ENCODE measurements at places on chromosomes 4 and X.

GRCh38 chr4:172686021-172686420, 482.6 kb upstream of the GALNT7 start:
- H3K36me3 ChIP-seq, result no peaks in the 10 kb centered on the region
- no peak overlapping the region for H3K4me3 ChIP-seq
- H3K27ac ChIP-seq, result peak overlapping the region; percentile 39
- no peaks in the 10 kb centered on the region for H3K4me1 ChIP-seq
- DNase-seq, result no peak

- H3K27ac ChIP-seq, result no peak overlapping the region
- no peak overlapping the region for H3K4me3 ChIP-seq
- no peaks in the 10 kb centered on the region for H3K27me3 ChIP-seq
- H3K4me1 ChIP-seq, result no peaks in the 10 kb centered on the region
These were observed 55.9 kb downstream of the STARD8 start for GRCh38 chrX:68703369-68703768.

- H3K27ac ChIP-seq, result no peak overlapping the region
- no peaks in the 10 kb centered on the region for H3K27me3 ChIP-seq
- no peak overlapping the region for H3K4me3 ChIP-seq
- no peaks in the 10 kb centered on the region for H3K36me3 ChIP-seq
- DNase-seq, result no peak
- no peaks in the 10 kb centered on the region for H3K4me1 ChIP-seq
These were observed 16.0 kb upstream of the RBMXL3 start for GRCh38 chrX:115173181-115173580.

- H3K36me3 ChIP-seq, result peaks cover 5% of the 10 kb centered on the region
- no peaks in the 10 kb centered on the region for H3K27me3 ChIP-seq
- DNase-seq, result no peak
- no peak overlapping the region for H3K27ac ChIP-seq
- H3K4me1 ChIP-seq, result peaks cover 16% of the 10 kb centered on the region
These were observed 93.8 kb downstream of the GATB start for GRCh38 chr4:151667048-151667447.

DNA sequence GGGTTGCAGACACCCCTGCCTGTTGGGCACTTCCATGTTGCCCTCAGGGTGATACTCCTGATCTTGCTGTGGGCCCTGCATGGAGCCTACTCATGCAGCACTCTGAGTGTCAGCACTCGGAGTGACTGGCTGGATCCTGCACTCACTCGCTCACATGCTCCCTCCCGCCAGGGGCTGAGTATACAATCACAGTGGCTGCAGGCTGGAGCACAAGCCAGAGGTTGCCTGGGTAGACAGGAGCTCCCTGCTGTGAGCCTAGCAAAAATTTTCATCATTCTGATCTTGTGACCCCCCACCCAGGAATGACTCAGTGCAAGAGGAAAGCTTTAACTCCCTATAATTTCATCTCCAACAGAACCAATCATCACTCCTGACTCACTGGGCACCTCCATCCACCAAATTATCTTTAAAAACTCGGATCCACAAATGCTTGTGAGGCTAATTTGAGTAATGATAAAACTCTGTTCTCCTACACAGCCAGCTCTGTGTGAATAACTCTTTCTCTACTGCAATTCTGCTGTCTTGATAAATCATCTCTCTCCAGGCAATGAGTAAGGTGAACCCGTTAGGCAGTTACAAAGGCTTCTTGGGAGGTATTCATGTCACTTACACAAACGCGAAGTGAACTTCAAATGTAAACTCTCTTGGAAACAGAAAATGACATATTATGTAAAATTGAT, 1180.8 kb upstream of the PABPC4L start:
- H3K4me3 ChIP-seq, result no peak overlapping the region
- H3K36me3 ChIP-seq, result no peaks in the 10 kb centered on the region
- no peak for DNase-seq
- H3K4me1 ChIP-seq, result peaks cover 5% of the 10 kb centered on the region
- no peaks in the 10 kb centered on the region for H3K27me3 ChIP-seq

GRCh38 chr4:7677799-7678301, 243.1 kb upstream of the PSAPL1 start:
- no peak overlapping the region for H3K4me3 ChIP-seq
- no peak for DNase-seq
- H3K27me3 ChIP-seq, result no peaks in the 10 kb centered on the region
- H3K36me3 ChIP-seq, result peaks cover 8% of the 10 kb centered on the region

- peaks cover 19% of the 10 kb centered on the region for H3K4me1 ChIP-seq
- H3K4me3 ChIP-seq, result no peak overlapping the region
- peak overlapping the region; percentile 58 for H3K27ac ChIP-seq
- DNase-seq, result no peak
These were observed 203.0 kb downstream of the MAML3 start for GRCh38 chr4:139951021-139951420.

DNA sequence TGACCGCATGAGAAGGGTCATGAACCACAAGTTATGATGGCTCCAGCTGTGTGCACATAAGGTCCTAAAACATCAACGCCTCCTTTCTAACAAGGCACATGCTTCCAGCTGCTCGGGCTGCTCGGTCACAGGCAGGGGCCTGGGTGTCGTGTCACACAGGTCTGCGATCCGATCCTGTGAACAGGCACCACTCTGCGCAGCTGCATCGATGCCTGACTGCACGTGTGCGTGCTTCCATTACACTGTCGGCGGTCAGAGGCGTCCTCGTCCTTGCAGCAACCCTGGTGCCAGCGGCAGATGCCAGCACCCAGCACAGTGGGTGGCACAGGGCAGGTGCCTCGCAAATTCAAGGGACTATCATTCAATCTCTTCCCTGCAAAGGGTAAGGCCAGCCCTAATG, 23.9 kb downstream of the ZFYVE28 start:
- peaks cover 27% of the 10 kb centered on the region for H3K4me1 ChIP-seq
- no peak overlapping the region for H3K4me3 ChIP-seq
- peaks cover 28% of the 10 kb centered on the region for H3K27me3 ChIP-seq

DNA sequence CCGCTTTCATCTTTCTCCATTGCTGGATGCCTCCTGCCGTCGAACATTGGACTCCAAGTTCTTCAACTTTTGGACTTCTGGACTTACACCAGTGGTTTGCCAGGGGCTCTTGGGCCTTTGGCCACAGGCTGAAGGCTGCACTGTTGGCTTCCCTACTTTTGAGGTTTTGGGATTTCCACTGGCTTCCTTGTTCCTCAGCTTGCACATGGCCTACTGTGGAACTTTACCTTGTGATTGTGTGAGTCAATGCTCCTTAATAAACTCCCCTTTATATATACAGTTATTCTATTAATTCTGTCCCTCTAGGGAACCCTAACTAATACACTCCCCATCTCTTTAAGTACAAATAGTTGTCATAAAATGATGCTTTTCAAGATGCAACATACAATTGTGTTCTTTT, 595.3 kb downstream of the ARAP2 start:
- H3K36me3 ChIP-seq, result no peaks in the 10 kb centered on the region
- no peak overlapping the region for H3K27ac ChIP-seq
- DNase-seq, result no peak
- no peaks in the 10 kb centered on the region for H3K27me3 ChIP-seq
- no peaks in the 10 kb centered on the region for H3K4me1 ChIP-seq

GRCh38 chrX:134570899-134571298, 87.4 kb downstream of the PLAC1 start:
- H3K27ac ChIP-seq, result no peak overlapping the region
- DNase-seq, result no peak
- no peaks in the 10 kb centered on the region for H3K27me3 ChIP-seq

DNA sequence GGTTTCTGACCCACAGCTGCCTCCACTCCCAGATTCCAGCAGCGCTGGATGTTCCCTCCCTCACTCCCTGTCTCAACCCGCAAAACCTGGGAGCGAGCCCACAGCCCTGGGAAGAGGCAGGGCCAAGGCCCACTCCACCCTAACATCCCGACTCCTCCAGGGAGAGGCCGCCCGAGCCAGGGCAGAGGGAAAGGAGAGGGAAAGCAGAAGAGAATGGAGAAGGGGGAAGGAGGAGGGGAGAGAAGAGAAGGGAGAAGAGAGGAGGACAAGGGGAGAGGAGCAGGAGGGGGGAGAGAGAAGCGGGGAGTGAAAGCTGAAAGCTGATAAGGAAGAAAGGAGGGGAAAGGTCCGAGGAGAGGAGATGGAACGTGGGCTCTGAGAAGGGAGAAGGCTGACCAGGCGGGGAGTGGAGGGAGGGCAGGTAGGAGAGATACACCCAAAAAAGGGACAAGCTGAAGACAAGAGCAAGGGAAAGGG, 120.2 kb upstream of the PJA1 start:
- H3K27me3 ChIP-seq, result no peaks in the 10 kb centered on the region
- H3K4me3 ChIP-seq, result peak overlapping the region; percentile 52
- peaks cover 25% of the 10 kb centered on the region for H3K4me1 ChIP-seq

Data from type B pancreatic cell (in vitro differentiated cells).